Cerebellum (tissue), 4 donors: ENCODE measurements at places on chromosomes 12 and 14. TPM values are rescaled to one million over a fixed set of nuclear protein-coding genes. Genes with fewer than 3 reads are reported as not detected.
A peak's percentile ranks its signal among the peaks of the same experiment; 100 is the strongest.

The TESPA1 gene
- total RNA-seq, result not detected

The RD3L gene
- total RNA-seq, result not detected

The ABCD4 gene
- total RNA-seq, result 42.6 TPM

The SENP1 gene
- 33.0 TPM for total RNA-seq

The PLEKHH1 gene
- 13.2 TPM for total RNA-seq

The GAS2L3 gene
- total RNA-seq, result 96.2 TPM

- no peak for DNase-seq
Observed at GRCh38 chr12:95177201-95177768, 40.0 kb downstream of the FGD6 start.

GRCh38 chr12:3480764-3481163, 10.2 kb upstream of the PRMT8 start:
- DNase-seq, result no peak

- no peak for DNase-seq
Observed at GRCh38 chr14:61337893-61338292, 16.5 kb downstream of the PRKCH start.

- DNase-seq, result no peak
Observed at GRCh38 chr12:116879509-116880212, 1.6 kb downstream of the HRK start.

- DNase-seq, result no peak
Observed at GRCh38 chr14:100902295-100903133, 1.0 kb downstream of the RTL1 start.

DNA sequence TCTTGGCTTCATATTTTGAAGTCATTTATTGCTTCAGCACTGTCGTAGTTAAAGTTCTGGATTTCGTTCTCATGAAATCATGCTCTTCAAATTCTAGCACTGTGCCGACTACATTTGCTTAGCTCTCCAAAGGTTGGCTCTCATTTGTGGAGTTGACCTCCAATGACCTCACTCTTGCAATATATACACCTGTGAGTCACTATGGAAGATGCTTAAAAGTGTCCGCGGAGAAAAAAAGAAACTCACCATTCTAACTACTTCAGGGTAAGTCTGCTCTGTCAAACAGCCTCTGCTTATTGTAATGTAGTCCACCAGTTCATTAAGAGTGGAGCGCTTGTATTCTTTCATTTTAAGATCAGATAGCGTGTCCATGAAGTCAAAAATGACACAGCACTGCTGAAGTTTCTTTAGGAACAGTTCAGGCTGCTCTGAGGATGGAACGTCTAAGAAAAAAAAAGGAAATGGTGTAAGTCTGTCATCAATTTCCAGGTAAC, 89.7 kb downstream of the PPP2R5E start:
- DNase-seq, result no peak

DNA sequence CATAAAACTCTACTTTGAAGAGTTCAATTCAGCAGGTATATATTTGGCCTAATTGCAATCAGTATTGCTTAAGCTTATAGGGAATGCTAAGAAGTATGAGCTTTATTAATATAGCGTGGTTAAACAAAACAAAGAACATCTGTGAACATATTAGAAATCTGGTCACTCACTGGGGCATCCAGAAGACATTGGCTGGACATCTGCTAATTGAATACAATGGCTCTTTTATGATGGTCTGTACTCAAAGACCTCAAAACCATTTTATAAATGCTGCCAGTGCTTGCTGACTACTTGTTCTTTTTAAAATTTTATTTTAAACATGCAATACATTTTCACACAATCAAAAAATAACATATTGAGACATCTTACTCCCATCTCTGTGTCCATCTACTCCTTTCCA, 173.0 kb downstream of the STXBP6 start:
- DNase-seq, result no peak

- DNase-seq, result no peak
Observed at GRCh38 chr14:68393259-68393658, 399.6 kb downstream of the ZFP36L1 start.

GRCh38 chr14:71466251-71466650, 466.0 kb upstream of the RGS6 start:
- DNase-seq, result peak; percentile 29

DNA sequence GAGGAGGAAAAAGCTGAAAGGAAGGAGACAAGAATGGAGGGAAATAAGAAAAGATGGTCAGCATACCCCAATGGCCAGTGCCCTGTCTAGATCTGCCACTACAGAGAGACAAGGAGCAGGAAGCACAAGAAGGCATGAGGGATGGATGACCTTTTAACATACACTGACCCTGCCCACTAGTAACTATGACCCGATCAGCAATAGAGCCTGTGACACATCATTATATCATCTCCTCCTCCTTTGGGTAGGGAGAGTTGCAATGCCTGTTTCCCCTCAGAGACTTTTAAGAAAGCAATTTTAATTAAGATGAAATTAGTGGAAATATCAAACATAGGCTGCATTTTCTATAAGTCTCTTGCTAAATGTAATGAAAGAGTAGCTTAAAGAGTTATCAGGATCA, 4.7 kb upstream of the SLC2A13 start:
- no peak for DNase-seq

GRCh38 chr14:101601606-101602465, 40.5 kb downstream of the DIO3 start:
- no peak for DNase-seq

- DNase-seq, result peak; percentile 5
Observed at GRCh38 chr12:57006809-57007475, 596 bp upstream of the ZBTB39 start.

DNA sequence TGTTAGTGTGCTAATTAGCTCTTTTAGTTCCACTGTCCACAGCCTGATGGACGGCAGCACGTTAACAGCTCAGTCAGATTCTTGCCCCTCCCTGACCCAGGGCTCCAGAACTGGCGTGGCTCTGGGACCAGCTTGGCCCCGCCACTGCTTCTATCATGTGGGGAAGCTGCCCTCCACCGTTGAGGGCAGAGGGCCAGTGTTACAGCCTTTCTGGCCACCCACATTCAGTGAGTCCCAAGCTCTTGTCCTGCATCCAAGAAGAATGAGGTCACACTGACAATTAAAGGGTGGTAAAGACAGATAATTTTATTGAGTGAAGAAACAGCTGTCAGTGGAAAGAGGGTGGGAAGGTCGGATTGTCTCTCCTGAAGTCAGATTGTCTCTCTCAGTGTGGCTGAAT, 36.9 kb downstream of the BCL2L14 start:
- no peak for DNase-seq

- DNase-seq, result no peak
Observed at GRCh38 chr14:106129274-106129673, 602.9 kb downstream of the TMEM121 start.

GRCh38 chr14:36517242-36518030, 2.6 kb downstream of the NKX2-1 start:
- no peak for DNase-seq

DNA sequence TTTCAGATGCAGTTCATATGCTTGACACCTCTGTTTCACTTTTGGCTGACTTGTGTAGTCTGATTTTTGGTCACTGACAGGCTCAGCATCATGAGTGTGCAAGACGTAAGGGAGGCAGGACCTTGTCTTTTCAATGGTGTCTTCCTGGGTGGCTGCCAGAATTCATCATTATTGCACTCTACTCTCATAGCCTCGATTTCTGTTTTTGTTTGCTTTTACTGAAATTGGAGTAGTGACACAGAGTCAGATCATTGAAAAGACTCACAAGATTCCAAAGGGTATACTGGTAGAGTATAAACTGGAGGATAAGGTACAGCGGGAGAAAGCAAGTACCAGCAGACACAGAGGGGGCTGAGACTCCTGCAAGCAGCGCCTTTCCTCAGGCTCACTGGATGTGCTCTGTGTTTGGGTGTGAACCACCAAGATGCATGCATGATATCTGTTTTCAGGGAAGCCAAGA, 126.3 kb upstream of the FGD4 start:
- no peak for DNase-seq

GRCh38 chr12:21699851-21700250, 42.2 kb upstream of the LDHB start:
- no peak for DNase-seq

DNA sequence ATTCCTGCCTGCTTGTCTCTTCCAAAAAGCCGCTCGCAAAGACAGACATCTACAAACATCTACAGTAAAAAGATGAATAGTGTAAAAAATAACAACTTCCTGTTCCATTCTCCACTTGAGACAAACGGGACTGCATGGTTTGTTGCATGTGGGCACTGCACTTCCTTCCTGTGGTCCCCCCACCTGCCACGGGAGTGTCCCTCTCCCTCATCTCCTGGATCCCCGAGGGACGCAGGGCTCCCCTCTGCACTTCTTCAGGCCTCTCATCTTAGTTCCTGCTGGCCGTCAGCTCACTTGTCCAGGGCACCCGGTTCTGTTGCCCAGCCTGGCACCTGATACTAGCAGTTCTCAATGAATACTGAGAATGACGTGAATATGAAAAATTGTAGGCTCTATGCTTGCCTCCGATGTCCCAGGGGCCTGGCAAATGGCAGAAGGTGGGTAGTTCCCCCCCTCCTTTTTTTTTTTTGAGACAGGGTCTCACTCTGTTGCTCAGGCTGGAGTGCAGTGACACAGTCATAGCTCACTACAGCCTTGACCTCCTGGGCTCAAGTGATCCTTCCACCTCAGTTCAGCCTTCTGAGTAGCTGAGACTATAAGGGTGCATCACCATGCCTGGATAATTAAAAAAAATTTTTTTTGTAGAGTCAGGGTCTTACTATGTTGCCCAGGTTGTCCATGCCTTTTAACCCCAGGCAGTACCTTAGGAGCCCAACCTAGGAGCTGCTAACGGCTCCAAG, 3.5 kb upstream of the KLC1 start:
- DNase-seq, result no peak

GRCh38 chr14:38174711-38175110, 33.0 kb upstream of the SSTR1 start:
- DNase-seq, result no peak

GRCh38 chr12:532908-533565, 73.3 kb downstream of the B4GALNT3 start:
- DNase-seq, result no peak

DNA sequence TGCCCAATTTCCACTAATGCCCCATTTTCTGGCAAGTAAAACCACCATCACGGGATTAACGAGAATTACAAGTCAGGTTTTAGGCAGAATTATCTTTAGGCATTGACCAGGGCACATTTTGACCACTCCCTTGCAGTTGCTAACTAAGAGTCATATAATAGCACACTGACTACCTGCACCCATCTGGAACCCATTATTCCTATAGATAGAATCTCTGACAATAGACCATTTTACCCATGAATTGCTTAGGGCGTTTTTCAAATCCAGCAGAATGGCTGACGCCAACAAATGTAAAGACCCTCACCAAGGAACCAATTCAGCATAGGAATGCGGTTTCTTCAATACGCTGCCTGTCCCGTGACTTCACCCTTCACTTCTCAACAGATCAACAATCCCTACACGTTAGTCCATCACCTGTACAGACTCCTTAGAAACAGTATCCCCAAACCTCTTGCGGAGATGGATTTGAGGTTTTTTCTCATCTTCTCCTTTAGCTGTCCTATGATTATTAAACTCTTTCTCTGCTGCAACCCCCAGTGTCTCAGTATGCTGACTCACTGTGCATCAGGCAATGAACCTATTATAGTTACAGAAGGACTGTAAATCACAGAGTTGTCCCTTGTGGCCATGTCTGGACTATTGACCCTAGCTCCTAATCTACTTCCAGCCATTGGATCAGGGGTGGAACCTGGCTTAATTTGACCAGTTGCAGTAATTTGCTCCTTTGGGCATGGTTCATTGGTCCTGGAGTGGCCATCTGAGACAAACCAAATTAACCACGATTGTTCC, 177.3 kb upstream of the PLXNC1 start:
- DNase-seq, result no peak

GRCh38 chr12:108438667-108439066, 76.4 kb upstream of the FICD start:
- DNase-seq, result no peak

GRCh38 chr14:74917646-74918081, 5.4 kb downstream of the RPS6KL1 start:
- no peak for DNase-seq
